ENCODE measurements at places on chromosomes 1 and 21. TPM values are rescaled to one million over a fixed set of nuclear protein-coding genes. Genes with fewer than 3 reads are reported as not detected.

The S100A8 gene
- 337 TPM for total RNA-seq

The TMOD4 gene
- 8.0 TPM for total RNA-seq

The DCST2 gene
- 0.49 TPM for total RNA-seq

The HMCN1 gene
- 109 TPM for total RNA-seq

The LAMB3 gene
- total RNA-seq, result 22.7 TPM

GRCh38 chr1:112518186-112518585, 9.4 kb downstream of the WNT2B start:
- DNase-seq, result no peak

DNA sequence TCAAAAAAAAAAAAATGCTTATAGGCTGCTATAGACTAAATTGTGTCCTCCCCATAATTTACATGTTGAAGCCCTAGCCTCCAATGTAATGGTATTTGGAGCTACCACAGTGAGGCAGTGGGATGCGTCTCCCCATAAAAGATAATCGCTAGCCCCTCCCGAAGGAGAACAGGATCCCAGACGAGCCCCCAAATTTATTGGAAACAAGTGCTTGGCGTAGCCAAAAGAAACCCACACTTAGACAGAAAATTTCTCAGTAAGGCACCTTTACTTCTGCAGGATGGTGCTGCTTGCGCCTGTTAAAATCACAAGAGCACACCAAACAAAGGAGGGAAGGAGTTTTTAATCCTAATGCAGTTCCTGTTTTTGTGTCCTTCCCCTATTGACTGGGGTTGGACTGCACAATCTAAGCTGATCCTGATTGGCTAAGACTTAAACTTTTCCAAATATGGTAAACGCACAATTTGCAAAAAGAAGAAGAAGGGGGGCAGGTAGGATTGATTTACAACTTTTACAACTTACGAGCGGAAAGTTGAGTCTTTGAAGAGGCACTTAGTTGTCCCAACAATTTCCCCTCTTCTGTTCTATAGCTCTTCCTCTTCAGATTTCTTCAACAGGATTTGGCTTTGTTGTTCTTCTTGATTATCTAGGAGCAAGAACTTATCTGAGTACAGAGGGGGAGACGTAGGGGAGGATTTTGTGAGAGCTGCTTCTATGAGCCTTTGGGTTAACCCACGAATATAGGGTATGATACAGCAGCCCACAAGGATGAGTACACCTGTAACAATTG, 3.0 kb upstream of the IPP start:
- DNase-seq, result no peak

DNA sequence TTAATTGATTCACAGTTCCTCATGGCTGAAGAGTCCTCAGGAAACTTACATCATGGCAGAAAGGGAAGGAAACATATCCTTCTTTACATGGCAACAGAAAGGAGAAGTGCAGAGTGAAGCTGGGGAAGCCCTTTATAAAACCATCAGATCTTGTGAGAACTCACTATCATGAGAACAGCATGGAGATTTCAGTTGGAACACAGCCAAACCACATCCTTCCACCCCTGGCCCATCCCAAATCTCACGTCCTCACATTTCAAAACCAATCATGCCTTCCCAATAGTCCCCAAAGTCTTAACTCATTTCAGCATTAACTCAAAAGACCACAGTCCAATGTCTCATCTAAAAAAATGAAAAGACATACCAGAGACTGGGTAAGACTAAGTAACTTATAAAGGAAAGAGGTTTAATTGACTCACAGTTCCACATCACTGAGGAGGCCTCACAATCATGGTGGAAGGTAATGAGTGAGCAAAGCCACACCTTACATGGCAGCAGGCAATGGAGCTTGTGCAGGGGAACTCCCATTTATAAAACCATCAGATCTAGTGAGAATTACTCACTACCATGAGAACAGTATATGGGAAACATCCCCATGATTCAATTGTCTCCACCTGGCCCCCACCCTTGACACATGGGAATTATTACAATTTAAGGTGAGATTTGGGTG, 105.2 kb downstream of the MRPL39 start:
- DNase-seq, result no peak

DNA sequence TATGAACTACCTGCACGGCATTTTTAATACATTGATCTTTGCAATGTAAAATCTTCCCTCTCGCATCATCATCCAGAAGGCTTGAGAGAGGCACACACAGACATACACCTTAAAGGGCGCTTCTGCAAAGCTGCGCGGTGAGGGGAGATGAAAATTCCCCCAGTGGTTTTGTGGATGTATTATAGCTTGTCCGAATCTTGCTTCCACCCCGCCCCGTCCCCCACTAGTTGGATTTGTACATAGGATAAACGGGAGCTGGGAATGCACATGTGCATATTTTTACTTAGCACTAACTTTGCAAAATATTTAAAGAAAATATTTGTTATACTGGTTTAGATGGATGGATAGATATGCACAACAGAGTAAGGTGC, 542 bp upstream of the ASTN1 start:
- no peak for DNase-seq

GRCh38 chr1:21206117-21206516, 29.4 kb upstream of the EIF4G3 start:
- no peak for DNase-seq

DNA sequence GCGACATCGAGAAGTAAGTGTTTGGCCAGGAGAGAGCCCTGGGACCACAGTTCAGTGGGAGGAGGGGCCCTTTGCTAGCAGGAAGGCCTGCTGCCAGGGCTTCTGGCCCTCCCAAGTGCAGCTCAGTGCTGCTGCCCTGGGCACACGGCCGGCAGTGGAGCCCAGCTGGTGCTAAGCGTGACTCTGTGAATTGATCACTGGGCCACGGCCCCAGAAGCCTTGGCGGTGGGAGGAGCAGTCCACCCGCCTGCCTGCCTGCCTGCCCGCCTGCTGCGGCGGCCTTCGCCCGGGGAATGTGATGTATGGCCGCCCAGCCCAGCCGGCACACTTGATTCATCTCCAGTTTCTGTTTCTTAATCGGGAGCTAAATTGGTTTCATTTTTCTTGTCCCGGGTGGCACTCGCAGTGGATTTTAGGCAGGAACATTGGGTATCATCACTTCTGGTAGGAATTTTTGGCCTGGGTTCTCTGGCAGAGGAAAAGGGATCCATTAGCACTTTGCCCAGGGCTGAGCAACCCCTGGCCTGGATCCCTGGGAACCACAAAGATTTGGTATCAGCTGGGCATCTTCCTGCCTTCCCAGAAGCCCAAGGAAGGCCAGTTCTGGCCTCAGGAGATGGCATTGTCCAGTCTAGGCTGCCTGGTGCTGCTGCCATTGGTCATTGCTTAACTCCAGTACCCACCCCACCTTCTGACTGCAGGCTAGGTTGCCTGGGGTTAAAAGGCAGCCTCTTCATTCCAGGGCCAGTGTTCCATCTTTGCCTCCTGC, 28.6 kb downstream of the TMEM53 start:
- no peak for DNase-seq

GRCh38 chr1:155729031-155729898, 40.4 kb downstream of the DAP3 start:
- peak; percentile 24 for DNase-seq

- no peak for DNase-seq
These were observed 20.2 kb downstream of the S100A16 start for GRCh38 chr1:153592748-153593147.

GRCh38 chr1:18485227-18485626, 4.5 kb downstream of the KLHDC7A start:
- DNase-seq, result no peak

- no peak for DNase-seq
These were observed 20.4 kb upstream of the CCDC27 start for GRCh38 chr1:3731583-3732433.

DNA sequence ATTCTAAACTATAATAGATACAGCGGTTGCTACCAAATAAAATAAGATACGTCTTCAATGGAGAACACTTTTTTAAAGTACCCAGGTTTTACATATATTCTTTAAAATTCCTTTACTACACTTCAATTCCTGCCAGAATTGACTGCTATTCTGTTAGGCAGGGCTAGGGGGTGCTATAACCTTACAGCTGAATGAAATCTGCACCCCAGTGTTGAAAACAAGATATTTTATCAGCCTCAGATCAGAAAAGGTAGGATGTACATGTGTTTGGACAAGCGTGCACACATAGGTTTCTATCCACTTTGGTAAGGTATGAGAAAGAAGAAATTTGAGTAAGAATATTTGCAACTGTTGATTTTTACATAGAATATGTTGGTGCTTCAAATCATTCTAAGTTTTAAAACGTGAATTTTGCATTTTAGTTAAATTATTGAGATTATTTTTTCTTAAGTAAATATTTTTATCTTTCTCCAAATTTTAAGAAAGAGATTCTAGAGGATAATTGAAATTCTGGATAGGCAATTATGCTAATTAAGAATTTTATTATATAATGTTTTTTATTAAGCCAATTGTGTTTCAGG, 490.8 kb upstream of the ADGRL4 start:
- peak; percentile 7 for DNase-seq

- DNase-seq, result no peak
These were observed 68.3 kb upstream of the BCAR3 start for GRCh38 chr1:93749894-93750301.

- peak; percentile 41 for DNase-seq
These were observed 150.6 kb downstream of the CDC7 start for GRCh38 chr1:91651243-91651642.

DNA sequence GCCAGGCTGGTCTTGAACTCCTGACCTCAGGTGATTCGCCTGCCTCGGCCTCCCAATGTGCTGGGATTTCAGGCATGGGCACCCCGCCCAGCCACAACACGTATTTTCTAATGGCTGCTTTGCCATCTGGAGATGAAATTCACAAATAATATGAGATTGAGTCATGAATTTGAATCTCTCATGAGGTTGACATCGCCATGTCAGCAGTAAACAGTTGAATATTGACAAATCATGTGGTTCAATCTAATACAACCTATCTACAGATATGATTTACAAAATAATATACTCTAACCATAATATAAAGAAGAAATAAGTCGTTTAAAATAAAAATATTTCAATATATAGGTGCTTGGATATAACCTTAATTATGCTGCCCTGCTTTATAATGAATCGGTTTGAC, 42.1 kb downstream of the MYOM3 start:
- no peak for DNase-seq

All from skin of body (tissue), 3 donors.